ENCODE measurements at places on chromosomes 4 and X.

- no peak for DNase-seq
Measured at GRCh38 chr4:107599841-107600240, 120.2 kb downstream of the PAPSS1 start.

GRCh38 chr4:6474705-6475457 lies 2.5 kb upstream of the PPP2R2C start:
- no peak for DNase-seq

- DNase-seq: no peak
Measured at GRCh38 chrX:124346877-124347241, 496 bp downstream of the SH2D1A start.

- DNase-seq: no peak
Measured at GRCh38 chr4:98903963-98904362, 25.0 kb downstream of the EIF4E start.

DNA sequence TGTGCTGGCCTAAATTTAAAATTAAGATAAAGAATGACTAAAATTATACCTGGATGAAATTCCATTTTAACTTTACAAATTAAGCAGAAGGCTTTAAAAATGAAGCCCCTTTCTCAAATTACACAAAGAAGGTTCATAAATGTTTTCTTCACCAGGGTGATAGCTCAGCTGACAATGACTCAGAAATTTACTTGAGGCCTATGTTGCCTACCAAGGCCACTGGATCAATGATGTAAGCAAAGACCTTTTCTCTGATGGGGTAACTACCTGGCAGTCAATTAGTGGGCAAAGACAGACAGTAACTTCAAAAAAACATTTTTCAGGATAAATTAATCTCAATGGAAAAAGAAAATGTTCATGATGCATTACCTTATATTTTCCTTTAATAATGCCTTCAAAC lies 23.9 kb upstream of the GPR34 start:
- DNase-seq: no peak

- peak; percentile 66 for DNase-seq
Measured at GRCh38 chr4:15805583-15806517, 27.7 kb downstream of the CD38 start.

GRCh38 chr4:150098214-150098613 lies 20.0 kb downstream of the DCLK2 start:
- DNase-seq: no peak

DNA sequence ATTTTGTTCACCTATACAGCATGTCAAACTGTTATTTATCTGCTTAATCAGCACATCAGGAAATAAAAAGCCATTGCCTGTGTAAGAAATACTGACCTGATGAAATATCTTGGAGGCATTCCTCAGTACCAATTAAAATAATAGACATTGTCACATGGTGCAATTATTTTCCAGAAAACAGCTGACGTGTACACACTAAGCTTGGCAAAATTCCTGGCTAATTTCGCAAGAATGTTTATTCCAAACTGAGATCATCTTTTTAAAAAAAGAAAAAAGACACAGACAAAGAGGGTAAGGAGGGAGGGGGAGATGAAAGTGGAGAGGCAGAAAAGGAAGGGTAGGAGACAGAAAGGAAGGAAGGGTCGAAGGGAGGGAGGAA lies 61.9 kb upstream of the NFKB1 start:
- DNase-seq: no peak

GRCh38 chr4:1841887-1842210 lies 14.1 kb downstream of the LETM1 start:
- DNase-seq: no peak

DNA sequence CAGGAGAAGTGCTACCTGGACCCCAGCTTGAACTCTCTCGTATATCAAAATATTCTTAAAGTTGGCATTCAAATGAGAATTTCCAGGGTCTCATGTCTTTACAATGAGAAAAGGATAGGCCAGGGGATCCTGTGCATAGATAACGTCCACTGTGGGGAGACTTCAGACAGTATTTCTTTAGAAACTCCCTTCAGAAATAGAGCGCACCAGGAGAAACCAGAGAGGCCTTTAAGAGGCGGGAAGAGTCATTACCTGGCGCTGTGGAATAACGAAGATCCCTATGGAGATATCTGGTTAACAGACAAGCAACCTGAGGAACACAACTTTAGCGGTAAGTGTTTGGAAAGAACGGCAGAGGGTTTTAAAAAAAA lies 600 bp downstream of the RADX start:
- no peak for DNase-seq

GRCh38 chr4:75016472-75016871 lies 83.6 kb downstream of the PARM1 start:
- no peak for DNase-seq

DNA sequence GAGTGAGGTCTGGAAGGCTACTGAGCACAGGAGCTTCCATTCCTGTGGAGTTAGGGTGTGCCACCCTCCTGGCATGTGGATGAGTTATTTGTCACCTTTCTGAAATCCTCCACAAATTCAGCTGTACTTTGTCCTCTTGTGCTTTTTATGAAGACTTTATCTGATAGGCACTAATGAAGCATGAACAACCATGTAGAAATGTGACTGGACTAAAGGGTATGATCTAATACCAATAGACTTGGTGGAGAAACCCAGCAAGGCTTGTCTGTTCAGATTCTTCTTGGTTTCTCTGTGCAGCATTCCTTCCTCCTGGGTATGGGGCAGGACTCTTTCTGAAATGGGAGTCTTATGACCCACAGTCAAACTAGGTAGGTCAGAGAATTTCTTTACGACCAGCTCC lies 9.6 kb downstream of the NBDY start:
- DNase-seq: no peak

DNA sequence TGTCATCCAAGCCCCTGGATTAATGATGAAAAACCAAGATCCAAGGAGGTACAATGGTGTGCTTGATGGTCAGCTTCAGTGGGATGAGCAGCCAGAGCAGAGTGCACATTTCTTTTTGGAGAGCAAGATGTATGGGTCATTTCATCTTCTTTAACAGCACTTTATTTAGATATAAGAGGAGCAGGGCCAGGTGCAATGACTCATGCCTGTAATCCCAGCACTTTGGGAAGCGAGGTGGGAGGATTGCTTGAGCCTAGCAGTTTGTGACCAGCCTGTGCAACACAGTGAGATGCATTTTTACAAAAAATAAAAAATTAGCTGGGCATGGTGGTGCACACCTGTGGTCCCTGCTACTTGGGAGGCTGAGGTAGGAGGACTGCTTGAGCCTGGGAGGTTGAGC lies 45.3 kb upstream of the MAP3K15 start:
- DNase-seq: no peak

DNA sequence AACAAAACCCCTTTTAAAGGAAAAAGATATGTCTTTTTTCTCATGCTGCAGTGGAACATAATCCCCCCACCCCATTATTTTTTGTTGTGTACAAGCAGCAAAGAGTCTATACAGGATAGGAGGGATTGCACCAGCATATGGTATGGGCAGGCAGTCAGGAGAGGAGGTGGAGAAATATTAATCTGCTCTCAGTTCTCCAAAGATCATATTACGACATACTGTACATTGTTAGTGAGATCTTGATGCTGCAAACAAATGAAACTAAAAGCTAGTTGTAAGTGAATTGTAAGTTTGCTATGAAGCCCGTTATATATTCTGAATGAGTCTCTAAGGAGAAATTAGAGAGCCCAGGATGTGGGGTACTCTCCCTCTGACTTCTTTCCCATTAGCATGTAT lies 75.3 kb downstream of the RAPGEF2 start:
- no peak for DNase-seq

DNA sequence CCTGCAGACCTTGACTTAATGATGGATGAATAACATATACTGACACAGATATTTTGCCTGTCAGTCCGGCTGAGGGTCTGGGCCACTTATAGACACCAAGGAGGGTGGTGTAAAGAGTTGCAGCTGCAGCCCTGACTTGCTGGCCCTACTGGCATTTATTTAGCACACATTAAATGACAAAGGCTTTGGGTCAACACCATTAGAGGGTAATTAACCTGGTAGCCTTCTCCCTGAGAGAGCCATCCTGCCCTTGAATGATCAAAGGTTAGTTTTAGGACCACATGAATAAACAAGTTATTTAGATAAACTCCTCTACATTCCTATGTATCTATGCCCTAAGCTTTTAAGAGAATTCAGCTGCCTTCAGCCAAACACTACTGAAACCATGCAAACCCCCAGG lies 110.8 kb upstream of the DGKK start:
- DNase-seq: no peak

All from D341Med (cell line).